ENCODE measurements at places on chromosomes 11 and 22. TPM values are rescaled to one million over a fixed set of nuclear protein-coding genes. Genes with fewer than 3 reads are reported as not detected.
A peak's percentile ranks its signal among the peaks of the same experiment; 100 is the strongest.

The E2F8 gene
- total RNA-seq = 19.5 TPM

GRCh38 chr11:13297917-13298356 lies 20.3 kb downstream of the BMAL1 start:
- no peaks in the 10 kb centered on the region for H3K27me3 ChIP-seq
- peaks cover 80% of the 10 kb centered on the region for H3K4me1 ChIP-seq
- no peak overlapping the region for H3K4me3 ChIP-seq
- peak; percentile 50 for DNase-seq
- H3K36me3 ChIP-seq = no peaks in the 10 kb centered on the region

DNA sequence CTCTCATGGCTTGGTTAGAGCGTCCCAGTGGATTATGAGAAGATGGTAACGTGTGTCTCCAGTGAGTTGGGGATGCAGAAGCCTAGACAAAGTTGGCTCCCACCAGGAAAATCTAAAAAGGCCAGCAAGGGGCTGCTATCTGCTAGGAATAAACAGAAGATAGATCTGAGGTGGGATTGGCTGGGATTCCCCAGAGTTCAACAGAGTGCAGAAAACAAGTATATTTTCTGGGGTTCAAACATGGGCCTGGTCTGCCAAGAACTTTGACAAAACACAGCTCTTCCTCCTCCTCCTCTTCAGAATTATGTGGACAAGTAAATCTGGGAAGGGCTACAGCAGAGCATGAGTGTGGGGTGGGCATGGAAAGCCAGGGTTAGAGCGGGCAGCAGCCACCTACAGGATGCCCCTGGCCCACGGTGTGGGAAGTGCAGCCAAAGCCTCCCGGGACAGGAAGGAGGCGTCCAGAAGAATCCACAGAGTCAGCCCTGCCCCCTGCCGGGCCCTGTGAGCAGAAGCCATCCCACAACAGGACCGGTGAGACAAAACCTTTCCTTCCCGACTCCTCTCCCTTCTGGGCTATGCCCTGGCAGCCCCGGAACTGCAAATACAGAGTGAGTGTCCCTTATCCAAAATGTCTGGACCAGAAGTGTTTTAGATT lies 67.1 kb downstream of the CD82 start:
- peaks cover 2% of the 10 kb centered on the region for H3K27me3 ChIP-seq
- peaks cover 11% of the 10 kb centered on the region for H3K4me1 ChIP-seq
- peak; percentile 70 for DNase-seq
- H3K27ac ChIP-seq = no peak overlapping the region
- H3K4me3 ChIP-seq = no peak overlapping the region

- no peak overlapping the region for H3K27ac ChIP-seq
- no peak for DNase-seq
These were observed 168.9 kb downstream of the MIAT start for GRCh38 chr22:26825960-26826935.

The UBQLNL gene
- total RNA-seq = 0.26 TPM

- no peak overlapping the region for H3K4me3 ChIP-seq
- H3K27ac ChIP-seq = peak overlapping the region; percentile 15
- H3K27me3 ChIP-seq = no peaks in the 10 kb centered on the region
These were observed 44.8 kb downstream of the MMP20 start for GRCh38 chr11:102580185-102580951.

GRCh38 chr11:786235-787083 lies 3.4 kb downstream of the CEND1 start:
- H3K27me3 ChIP-seq = peaks cover 3% of the 10 kb centered on the region
- no peak for DNase-seq

The SLC6A5 gene
- not detected for total RNA-seq
